Right lobe of liver (tissue), 6 donors: ENCODE measurements at places on chromosomes 3 and 15.

GRCh38 chr3:25421747-25422146 lies 6.3 kb upstream of the RARB start:
- DNase-seq = no peak

DNA sequence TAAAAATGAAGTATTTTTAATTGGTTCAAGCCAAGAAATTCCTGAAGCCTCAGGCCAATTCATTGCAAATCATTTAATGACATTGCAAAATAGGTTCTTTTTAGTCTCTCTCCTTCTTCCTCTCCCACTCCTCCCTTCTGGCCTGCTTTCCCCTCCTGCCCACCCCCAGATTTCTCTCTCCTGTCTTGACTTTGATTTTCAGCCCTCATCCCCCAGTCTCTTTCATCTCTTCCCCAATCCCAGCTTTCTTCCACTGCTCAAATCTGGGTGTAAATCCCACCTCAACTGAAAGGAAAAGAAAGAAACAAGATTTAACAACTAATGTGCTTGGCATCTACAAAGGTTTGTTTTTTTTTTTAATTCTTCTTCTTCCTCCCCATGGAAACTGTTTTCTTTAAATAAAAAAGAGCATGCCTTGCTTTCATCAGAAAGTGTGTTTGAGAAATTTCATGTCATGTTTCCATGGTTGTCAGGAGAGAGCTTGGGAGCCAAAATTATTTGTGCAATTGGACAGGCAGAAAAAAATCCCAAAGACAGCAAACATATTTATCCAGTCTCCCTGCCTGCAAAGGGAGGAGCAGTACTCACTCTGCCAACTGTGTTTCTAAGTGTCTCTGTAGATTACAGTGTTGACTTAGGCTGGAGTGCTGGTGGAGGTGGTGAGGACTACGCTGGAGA lies 50.4 kb downstream of the BOC start:
- no peak for DNase-seq

- no peak for DNase-seq
Observed at GRCh38 chr3:50442945-50443579, 60.4 kb downstream of the CACNA2D2 start.

DNA sequence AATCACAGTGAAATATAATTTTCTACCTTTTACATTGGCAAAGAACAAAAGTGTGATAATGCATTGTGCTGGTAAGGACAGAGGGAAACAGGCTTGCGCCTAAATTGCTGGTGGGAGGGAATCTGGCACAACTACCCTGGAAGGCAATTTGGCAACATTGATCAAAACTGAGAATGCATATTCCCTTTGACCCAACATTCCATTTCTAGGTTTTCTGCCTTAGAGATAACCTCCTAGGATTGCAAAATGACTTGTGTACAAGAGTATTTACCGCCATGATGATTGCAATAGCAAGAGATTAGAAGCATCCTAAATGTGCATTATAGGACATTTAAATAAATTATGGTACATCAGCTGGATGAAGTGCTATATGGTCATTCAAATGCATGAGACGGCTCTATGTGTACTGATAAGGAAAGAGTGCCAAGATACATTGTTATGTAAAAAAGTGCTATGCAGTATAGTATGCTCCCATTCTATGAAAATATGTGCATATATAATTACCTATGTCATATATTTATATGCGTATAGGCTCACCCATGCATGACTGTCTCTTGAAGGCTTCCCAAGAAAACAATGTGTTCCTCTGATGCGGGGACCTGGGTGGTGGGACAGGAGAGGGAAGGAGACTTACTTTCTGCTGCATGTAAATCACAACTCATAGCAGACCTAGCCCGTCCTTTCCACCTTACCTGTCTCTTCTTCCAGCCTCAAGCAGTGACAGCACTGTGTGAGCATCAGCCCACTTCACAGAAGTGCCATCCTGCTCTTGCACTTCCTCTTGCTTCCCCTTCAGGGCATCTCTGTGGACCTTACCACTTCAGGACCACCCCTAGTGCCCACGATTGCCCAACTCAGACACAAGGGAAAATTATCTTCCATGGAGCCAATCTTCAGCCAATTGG lies 249.9 kb upstream of the TLE3 start:
- DNase-seq = no peak

DNA sequence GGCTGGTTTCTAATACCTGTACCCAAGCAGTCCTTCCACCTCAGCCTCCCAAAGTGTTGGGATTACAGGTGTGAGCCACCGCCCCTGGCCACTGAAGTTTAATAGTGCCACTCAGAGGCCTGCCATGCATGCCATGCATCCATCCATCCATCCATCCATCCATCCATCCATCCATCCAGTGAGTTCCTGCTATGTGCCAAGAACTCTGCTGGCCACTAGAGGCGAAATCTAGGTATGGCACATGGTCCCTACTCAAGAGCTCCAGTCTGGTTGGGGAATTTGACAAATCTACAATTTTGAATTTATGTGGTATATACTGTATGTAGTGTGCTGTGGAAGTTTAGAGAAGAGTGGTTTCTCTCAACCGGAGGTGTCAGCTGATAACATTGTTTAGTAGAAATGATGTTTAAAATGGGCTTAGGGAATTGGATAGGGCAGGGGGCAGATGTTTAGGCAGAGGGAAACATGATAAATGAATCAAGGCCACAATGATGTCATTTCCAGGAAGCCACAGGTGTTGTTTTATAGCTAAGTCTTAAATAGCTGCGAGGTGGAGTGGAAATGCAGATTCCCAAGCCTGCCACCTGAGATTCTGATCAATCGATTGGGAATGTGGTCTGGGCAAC lies 384.4 kb upstream of the C2CD4B start:
- no peak for DNase-seq

- DNase-seq = no peak
Observed at GRCh38 chr15:52499506-52499905, 29.2 kb downstream of the MYO5A start.

- no peak for DNase-seq
Observed at GRCh38 chr3:60085649-60086048, 1035.8 kb upstream of the CFAP20DC start.

DNA sequence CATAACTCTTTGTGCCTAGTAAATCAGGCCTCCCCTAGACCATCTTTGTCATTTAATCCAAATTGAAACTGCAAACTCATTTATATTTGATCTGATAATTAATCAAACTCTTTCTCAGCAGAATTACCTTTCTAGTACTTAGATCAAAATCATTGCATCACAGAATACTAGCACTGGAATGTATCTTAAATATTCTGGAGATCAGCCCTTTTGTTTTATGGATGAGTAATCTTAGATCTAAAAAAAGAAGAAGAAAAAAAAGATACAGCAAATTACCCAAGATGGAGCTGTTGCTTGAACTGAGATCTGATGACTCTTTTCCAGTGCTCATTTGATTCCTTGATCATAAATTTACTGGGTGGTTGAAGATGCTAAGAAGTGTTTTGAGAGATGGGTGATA lies 47.9 kb downstream of the NAALADL2 start:
- DNase-seq = no peak

GRCh38 chr3:119555309-119555735 lies 4.1 kb downstream of the CD80 start:
- DNase-seq = no peak

- DNase-seq = no peak
Observed at GRCh38 chr15:97893967-97894366, 66.5 kb upstream of the ARRDC4 start.

GRCh38 chr3:143326983-143327778 lies 207.6 kb downstream of the CHST2 start:
- DNase-seq = no peak

GRCh38 chr15:67063689-67064606 lies 1.5 kb upstream of the SMAD3 start:
- peak; percentile 56 for DNase-seq

DNA sequence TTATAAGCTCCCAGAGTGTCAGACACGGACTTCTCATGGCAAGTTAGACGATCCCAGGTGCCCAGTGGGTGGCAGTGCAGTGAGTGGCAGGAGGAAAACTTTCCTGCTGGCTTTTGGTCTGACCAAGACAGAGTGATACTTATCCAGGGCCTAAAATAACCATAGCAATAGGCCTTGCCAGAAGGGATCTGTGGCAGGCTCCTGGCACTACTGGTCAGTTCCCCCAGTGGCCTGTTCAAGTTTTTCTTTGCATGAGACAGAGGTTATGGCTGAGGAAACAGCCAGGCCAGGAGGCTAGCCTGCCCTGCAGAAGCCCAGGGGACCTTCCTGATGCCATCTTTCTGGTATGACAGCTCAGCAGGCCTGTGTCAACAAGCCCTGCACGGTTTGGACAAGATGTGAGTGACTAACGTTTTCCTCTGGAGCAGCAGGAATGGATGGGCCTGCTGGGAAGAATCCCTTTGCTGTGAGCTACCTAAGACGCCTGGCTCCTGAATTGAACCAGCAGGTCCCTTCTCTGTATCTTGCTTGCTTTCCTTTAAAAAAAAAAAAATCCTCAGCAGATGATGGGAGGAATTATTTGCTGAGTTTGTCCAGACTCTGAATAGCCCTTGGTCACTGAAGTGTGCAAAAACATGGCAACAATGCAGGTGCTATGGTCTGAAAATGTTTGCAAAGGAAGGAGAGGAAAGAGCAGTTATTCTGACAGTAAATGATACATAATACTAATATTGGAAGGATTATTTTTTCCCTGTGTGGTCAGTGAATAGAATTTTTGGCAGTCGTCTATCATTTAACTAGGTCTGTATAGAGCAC lies 18.0 kb downstream of the SCG5 start:
- no peak for DNase-seq

DNA sequence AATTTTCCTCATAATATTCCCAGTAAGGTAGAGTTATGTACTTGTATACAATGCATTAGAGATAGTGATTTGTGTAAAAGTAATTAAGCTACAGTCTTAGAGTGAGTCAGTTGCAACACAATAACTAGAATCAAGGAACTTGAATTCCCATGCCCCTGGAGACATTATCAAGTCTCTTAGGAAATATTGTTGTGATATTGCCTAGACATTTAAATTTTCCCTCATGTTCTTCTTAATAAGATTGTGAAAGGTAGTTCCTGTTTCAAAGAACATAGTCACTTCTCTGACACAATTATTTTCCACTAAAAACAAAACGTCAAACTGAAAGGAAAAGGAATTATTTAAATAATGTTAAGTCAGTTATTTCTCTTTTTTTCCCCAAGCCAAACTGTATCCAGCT lies 13.0 kb upstream of the ATP1B3 start:
- no peak for DNase-seq

DNA sequence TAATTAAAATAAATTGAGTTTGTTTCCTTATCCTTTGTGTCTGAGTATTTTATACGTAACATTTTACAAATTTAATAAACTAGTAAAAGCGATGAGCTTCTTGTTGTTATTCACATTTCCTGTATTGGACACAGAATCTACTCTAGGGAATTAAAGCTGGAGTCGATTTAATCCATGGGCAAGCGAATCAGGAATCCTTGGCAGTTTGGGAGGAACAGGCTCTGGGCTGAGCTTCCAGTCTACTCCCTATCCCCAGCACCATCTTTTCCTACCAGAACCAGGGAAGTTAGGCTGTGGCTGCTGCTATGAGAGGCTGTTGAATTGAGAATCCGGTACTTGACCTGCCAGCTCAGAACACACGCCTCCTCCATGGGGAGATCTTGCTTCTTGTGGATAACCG lies 437.3 kb upstream of the TPM1 start:
- no peak for DNase-seq

GRCh38 chr3:43019826-43020225 lies 40.7 kb downstream of the GASK1A start:
- no peak for DNase-seq

GRCh38 chr3:153073636-153074035 lies 88.4 kb upstream of the RAP2B start:
- no peak for DNase-seq

DNA sequence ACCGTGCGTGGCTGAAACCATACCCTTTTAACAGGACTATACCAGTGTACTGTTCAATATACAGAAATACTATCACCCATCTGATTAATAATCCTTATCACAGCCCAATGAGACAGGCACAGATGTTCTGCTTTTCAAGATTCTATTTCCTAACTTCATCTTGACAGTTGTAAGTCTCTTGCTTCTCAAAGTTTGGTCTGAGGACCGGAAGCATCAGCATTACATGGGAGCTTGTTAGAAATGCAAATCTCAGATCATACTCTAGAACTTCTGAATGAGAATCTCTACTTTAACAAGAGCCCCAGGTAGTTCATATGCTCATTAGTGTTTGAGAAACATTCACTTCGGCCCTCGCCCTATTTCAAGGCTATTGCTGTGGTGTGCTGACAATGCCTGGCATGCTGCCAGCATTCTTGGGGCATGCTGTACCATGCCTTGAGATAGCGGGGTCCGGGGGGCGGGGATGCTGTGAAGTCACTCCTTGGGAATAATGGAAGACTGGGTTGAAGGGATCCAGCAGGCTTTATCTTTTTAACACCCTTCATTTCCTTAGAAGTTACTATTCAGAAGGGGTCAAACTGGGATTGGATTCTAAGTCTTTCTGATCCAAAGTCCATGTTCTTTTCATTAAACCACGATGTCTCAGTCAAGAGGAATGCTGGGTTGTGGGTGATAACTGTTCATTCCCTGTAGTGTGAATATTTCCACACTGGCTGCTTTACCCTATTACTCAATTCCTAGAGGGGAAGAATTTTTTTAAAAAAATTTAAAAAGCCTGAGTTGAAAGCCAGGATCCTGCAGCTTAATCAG lies 194.7 kb downstream of the LPP start:
- DNase-seq = peak; percentile 56

DNA sequence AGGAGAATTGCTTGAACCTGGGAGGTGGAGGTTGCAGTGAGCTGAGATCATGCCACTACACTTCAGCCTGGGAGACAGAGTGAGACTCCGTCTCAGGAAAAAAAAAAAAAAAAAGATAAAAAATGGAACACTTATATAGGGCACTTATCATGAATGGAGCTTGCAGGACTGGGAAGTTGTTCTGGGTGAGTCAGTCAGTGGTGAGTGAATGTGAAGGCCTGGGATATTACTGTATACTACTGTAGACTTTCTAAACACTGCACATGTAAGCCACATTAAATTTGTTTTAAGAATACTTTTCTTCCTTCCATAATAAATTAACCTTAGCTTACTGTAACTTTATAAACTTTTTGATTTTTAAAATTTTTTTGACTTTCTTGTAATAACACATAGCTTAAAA lies 59.8 kb downstream of the SFMBT1 start:
- no peak for DNase-seq

- DNase-seq = no peak
Observed at GRCh38 chr3:95319921-95320494, 1257.1 kb downstream of the NSUN3 start.

GRCh38 chr3:107992976-107993684 lies 97.7 kb downstream of the CD47 start:
- DNase-seq = no peak

GRCh38 chr3:114323546-114324254 lies 29.9 kb downstream of the TIGIT start:
- DNase-seq = no peak
